ENCODE measurements at places on chromosomes 2 and 18.
A peak's percentile ranks its signal among the peaks of the same experiment; 100 is the strongest.

DNA sequence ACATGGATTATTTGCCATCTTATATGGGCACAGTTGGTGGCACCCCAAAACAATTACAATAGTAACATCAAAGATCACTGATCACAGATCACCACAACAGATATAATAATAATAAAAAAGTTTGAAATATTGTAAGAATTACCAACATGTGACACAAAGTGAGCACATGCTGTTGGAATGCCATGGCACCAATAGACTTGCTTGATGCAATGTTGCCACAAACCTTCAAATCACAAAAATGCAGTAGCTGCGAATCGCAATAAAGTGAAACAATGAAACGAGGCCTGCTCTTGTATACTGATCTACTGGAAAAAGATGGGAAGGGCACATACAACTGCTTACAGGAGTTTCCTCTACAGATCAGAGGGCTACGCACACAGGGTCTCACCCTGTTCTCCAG is 32.2 kb upstream of the AMMECR1L start:
- DNase-seq, result no peak

- DNase-seq, result no peak
Observed at GRCh38 chr2:163405298-163405697, 330.5 kb downstream of the FIGN start.

GRCh38 chr2:46490521-46491141 is 11.3 kb downstream of the TMEM247 start:
- peak; percentile 87 for DNase-seq

- DNase-seq, result peak; percentile 74
Observed at GRCh38 chr18:38481576-38481975, 916.0 kb upstream of the CELF4 start.

GRCh38 chr2:10452312-10452711 is 4.2 kb upstream of the ODC1 start:
- DNase-seq, result no peak

DNA sequence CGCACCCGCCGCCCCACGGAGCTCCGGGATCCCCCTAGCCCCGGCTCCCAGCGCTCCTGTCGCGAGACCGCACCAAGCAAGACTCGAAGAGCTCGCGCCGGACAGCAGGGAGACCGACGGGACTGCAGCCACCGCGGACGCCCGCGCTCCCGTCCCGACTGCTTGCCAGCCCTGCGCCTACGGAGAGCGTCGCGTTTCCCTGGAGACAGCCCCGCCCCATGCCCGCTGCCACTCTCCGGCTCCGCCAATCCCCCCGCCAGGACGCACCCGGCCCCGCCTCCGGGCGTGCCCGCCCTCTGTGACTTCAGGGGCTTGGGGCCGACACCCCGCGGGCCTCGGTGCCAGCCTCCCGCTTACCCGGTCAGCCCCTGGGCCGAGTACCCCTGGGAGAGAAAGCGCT is at the start of gene ANKMY1:
Gene ANKMY1, minus strand, starts transcription at position 181 of the 400 bp plus-strand sequence. CDS start 653 bp downstream, outside the sequence.
- no peak for DNase-seq

DNA sequence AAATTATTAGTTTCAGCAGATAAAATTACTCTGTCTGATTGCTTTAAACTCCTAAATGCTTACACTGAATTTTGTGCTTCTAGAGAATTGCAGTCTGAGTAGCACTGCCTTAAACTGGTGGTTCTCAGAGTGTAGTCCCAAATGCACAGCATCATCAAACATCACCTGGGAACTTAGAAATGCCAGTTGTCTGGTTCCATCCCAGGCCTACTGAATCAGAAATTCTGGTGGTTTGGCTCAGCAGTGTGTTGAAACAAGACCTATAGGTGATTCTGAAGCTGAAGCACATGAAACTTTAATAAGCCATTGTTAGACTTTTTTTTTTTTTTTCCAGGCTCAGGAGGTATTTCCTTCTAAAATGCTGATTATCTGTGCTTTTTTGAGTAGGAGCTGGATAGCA is 22.0 kb downstream of the EPC2 start:
- no peak for DNase-seq

- DNase-seq, result no peak
Observed at GRCh38 chr2:29462293-29462692, 347.1 kb downstream of the CLIP4 start.

GRCh38 chr2:38935568-38936172 is 46.0 kb downstream of the ARHGEF33 start:
- no peak for DNase-seq

- DNase-seq, result no peak
Observed at GRCh38 chr2:64315291-64315960, 138.5 kb upstream of the LGALSL start.

DNA sequence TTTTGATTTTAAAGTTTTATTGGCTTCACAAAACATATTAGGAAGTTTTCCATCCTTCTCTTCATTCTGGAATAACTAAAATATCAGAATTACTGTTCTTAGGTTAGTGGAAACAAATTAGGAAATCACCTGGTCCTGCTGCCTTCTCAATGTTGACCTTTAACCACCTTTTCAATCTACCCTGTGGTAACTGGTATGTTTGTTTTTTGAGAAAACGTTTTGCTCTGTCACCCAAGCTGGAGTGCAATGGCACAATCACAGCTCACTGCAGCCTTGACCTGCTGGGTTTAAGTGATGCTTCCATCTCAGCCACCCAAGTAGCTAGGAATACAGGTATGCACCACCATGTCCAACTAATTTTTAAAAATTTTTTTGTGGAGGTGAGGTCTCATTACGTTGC is 28.4 kb downstream of the ACYP2 start:
- DNase-seq, result no peak

DNA sequence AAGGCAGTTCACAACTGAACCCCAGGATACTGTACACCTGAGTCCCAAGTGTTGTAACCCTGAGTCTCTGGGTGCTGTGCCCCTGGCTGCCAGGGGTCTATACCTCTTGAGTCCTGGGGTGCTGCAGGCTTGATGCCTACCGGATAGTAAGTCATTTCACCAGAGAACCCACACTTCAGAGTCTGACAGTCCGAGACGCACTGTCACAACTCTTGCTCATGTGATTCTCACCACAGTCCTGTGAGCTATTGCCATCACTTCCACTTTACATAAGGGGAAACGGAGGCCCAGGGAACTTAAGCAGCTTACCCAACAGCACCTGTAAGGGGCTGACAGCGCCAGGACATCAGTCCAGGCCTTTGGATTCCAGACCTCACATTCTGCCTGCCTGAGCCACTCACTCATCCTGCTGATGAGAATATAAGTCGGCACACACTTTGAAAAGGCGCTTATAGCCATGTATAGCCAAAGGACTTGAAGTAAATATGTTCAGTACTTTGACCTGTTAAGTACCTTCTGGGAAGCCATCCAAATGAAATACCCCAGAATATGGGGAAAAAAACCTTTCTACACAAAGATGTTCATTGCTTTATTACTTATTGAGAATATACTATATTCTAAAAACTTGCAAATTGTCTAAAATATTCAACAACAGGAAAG is 180.7 kb upstream of the ID2 start:
- DNase-seq, result no peak

DNA sequence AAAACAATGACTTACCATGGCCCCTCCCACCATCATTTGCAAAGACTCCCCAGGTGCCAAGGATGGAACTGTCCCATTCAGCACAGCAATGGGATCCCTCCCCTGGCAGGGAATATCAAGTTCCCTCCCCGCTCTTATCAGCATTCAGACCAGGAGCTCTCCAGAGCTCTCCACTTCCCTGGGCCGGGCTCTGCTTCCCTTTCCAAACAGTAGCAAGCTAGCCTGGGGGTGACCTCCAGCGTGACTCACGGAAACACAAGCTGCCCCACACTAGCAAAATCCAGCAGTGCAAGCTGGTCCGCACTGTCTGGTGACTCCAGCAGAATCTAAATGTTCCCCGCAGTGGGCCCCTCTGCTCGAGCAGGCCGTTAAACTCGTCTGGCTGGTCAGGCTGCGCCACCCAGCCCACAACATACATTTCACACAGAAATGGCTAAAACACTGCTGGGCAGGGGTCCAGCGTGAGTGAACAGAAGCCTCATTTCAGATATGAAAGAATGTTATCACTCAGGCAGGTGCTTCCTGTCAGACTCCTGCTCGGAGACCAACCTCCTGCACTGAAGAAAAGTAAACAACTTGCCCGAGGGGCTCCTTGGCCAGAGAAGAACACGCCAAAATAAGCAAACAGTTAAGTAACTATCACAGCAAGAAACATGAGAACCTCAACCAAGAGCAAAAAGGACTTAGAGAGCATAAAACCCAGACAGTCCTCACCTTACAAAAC is 33.9 kb downstream of the STAT1 start:
- no peak for DNase-seq

GRCh38 chr2:27431395-27431794 is 3.0 kb downstream of the NRBP1 start:
- no peak for DNase-seq

DNA sequence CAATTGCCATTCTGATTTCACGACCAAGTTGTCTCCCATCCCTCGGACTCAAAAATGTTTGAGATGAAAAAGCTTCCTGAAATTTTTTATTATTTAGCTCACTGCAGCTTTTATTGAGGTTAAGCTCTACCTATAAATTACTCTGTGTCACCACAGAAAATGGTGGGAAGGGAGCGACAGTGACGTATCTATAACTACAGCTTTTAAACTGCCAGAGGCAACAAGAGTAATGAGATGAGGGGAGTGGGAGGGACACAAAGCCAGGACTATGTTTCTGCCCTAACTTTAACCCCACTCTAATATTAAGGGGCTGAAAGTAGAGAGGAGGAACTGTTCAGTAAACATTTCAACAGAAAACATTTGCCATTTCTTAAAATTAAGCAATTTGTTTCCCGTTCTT is 37.4 kb downstream of the SMAD2 start:
- no peak for DNase-seq

DNA sequence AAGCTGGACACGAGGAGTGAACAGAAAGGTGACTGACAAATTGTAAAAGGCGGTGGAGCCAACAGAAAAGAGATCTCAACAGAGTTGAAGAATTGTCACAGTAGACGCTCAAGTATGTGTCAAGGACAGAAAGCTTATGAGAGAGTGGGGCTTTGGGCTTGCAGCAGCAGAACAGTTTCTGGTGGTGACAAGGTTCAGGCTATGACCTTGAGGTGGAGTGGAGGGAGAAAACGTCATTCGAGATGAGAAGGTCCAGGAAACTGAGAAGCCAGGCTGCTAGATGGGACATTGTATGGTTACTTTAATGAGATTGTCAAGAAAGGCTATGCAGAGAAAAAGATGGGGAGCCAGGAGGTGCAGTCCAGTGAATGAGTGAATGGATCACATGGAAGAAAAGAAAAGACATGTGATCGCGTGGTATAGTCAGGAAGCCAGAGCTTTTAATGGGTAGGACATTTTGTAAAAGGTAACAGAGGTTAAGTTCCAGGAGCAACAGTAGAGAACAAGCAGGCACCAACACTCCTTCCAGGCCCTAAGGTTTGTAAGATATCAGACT is 91.1 kb upstream of the EPC2 start:
- no peak for DNase-seq

GRCh38 chr2:205198140-205198525 is 484.2 kb upstream of the NRP2 start:
- DNase-seq, result no peak

DNA sequence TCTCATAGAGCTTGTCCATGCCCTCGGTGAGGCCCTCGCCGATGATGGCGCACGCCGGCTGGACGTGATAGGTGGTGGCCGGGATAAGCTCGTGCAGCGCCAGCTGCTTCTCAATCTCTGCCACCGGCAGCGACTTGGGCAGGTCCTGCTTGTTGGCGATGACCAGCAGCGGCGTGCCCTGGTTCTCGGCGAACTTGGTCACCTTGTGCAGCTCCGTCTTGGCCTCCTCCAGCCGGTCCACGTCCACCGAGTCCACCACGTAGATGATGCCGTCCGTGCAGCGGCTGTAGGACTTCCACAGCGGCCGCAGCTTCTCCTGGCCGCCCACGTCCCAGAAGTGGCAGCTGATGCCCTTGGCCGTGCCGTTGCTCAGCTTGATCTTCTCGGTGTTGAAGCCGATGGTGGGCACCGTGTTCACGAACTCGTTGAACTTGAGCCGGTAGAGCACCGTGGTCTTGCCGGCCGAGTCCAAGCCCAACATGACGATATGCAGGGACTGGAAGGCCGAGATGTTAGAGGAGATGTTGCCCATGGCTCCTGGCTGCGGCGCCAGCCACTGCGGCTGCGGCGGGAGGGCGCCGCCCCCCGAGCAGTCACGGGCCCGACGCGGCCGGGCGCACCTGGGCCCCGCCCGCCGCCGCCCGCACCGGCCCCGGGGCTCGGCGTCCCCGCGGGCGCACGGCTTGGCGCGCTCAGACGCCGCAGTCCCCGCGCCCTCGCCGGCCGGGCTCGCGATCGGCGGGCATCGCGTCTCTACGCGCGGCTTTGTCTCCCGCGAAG is 636 bp downstream of the ARL4C start:
- no peak for DNase-seq

DNA sequence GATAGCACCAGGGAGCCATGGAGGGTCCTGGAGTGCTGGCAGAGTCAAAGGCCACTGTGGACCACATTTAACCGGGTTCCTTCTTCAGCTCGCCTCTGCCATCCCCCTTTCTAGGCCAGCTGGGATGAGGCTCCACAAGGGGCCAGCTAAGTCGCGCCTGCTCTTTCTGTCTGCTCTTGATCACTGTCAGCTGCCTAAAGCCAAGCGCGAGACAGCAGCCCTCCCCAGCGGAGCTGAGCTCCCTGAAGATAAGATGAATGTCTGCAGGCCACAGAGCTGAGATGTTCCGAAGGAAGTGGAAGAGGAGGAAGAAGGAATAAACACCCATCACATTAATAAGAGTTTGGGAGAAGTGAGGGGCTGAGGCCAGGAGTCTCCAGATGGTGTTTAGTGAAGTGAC is 99.6 kb downstream of the CELF4 start:
- DNase-seq, result no peak
